ENCODE measurements at places on chromosomes 5 and 9.
A peak's percentile ranks its signal among the peaks of the same experiment; 100 is the strongest.

- peak; percentile 26 for DNase-seq
Measured at GRCh38 chr5:10489810-10490426, 48.2 kb downstream of the ROPN1L start.

DNA sequence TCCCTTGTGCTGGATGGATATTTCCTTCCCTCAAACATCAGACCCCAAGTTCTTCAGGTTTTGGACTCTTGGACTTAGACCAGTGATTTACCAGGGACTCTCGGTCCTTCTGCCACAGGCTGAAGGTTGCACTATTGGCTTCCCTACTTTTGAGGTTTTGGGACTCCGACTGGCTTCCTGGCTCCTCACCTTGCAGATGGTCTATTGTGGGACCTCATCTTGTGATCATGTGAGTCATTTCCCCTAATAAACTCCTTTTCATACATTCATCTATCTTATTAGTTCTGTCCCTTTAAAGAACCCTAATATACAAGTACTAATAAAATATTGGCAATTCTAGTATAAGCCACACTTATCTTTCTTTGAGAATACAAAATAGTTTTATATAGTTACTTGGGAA lies 1078.9 kb downstream of the CDH12 start:
- no peak for DNase-seq

DNA sequence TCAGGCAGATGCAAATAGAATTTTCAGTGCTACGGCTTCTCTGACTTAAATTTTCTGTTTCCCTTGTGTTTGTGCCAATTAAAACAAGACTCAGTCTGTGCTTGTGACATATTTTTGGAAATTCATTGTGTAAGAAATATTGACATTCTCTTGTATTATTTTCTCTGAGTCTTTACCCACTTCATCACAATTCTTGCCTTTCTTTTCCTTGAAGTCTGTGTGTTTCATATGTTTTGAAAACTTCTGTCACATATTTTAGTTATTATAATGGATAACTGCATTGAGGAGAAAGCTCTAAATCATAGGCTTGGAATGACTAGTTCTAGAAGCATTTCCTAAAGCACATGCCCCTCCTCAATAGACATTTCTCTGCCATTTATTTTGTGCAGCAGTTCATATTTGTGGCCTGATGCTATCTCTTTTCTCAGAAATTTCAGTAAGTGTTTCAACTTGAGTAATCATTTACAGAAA lies 206.6 kb downstream of the PALM2AKAP2 start:
- DNase-seq: no peak

GRCh38 chr9:101312661-101313060 lies 72.1 kb downstream of the BAAT start:
- no peak for DNase-seq

GRCh38 chr9:127567035-127567729 lies 44.9 kb upstream of the STXBP1 start:
- no peak for DNase-seq

DNA sequence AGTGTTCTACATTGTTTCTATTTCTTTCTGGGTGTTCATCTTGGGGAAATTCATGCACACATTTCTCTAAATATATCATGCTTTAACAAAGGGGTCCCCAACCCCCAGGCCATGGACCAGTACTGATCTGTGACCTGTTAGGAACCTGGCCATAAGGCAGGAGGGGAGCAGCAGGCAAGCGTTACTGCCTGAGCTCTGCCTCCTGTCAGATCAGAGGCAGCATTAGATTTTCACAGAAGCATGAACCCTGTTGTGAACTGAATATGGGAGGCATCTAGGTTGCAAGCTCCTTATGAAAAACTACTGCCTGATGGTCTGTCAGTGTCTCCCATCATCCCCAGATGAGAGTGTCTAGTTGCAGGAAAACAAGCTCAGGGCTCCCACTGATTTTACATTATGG lies 270.0 kb downstream of the AGTPBP1 start:
- no peak for DNase-seq

DNA sequence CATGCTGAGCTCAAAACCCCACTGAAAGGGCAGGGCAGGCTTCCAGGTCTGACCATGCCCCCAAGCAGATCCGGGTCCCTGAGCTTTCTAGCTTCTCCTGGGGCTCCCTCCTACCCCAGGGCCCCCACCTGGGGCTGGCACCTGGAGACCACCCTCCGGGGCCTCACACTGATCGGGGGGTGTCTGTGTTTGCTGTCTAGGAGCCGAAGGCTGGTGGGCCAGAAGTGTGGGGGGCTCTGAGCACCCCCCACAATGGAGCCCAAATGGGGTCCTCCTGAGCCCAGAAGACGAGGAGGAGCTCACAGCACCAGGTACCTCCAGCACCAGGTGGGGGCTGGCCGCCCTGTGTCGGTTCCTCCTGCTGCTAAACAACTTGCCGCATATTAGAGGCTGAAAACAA lies 39.8 kb downstream of the LAMC3 start:
- no peak for DNase-seq

DNA sequence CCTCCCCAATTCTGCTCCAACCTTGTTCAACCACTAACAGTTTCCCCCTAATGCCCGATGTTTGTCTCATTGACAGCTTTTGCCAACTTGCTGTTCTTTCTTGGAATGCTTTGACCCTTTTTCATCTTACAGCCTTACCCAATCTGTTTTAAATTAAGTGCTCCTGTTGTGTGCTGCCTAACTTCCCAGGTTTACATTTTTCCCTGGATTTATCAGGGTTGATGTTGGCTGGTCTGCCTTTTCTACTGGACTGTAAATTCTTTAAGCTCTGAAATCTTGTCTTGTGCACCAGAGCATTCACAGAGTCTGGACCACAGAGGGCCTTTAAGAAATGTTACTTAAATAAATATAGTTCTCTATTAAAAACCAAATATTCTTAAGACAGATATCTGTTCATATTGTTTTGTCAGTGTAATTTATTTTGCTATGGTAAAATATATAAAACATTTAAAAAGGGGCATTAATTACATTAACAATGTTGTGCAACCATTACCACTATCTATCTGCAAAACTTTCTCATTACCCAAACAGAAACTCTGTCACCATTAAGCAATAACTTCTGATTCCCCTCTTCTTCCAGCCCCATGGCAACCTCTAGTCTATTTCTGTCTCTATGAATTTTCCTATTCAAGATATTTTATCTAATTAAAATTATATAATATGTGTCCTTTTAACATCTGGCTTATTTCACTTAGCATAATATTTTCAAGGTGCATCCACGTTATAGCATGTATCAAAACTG lies 73.0 kb downstream of the OSTF1 start:
- DNase-seq: no peak

- no peak for DNase-seq
Measured at GRCh38 chr9:94002316-94003140, 47.4 kb upstream of the BARX1 start.

DNA sequence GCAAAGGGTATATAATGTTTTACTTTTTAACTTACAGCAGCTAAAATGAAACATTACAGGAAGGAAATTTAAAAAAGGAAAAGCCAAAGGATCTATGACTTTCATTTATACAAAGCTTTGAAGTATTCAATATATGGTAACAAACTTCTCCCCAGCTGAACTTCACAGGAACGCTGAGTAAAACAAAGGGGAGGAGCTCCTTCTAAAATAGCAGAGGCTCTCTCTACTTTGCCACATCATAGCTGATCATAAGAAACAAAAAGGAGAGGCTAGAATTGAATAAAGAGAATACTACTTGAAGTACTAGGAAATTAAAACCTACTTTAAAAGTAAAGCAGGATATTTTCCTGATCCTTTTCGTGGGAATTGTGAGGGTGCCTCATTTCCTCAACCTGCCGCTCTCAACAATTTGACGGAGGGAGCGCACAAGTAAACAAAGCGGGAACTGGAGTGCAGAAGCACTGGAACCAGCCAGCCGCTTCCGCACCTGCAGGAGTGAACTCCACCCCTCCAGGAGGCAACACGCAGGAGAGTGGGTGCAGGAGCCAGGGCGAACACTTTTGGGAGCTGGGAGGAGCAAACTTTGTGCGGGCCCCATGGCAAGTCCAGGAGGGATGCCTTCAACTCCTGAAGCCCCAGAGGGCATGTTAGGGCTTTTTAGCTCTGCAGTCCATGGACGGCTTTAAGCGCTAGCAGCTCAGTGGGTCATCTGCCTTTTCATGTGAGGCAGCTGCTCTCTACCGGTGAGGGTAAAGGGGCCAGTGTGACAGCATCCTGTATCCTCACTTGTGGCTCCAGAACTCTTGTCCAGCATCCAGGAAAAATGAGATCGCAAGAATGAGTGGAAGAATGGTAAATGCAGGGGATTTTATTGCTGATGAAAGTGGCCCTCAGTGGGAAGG lies 757.4 kb downstream of the PTPRD start:
- no peak for DNase-seq

DNA sequence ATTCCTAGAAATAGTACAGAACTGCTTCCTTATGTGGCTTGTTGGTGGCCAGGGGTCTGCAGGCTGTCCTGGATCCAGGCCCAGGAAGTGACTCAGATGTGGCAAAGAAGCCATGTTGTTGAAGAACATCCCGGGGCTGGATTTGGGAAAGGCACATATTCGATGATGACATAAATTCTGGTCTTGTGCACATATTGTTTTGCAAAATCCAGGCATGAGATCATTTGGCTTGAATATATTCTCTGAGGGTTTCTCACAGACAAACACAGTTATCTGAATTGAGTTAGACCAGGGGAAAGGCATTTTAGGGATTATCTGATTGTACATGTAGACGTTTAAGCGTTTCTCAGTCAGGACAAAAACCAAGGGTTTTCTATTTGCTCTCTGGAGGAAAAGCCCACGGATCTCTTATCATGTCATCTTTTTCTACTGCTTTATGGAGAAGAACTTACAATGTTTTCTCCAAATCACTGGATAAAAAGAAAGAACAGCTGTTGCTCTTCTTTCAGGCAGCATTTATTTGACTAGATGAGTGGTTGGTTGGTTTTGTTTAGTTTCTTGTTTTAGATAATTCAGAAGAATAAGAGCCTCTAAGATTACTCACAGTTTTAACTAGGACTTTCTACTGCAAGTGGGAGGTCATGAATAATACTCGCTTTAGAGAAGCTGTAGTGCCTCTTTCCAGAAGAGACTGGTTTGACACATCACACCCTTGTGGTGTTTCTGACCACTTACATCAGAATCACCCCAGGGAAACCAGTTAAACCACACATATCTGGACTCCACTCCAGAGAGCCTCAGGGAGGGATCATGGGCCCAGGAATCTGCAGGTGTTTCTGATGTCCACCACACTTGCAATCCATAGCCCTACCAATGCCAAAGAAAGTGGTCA lies 29.5 kb upstream of the LHFPL2 start:
- no peak for DNase-seq

Data from CD4-positive, alpha-beta T cell treated with Interferon gamma for 1 hour (primary cell).